Adrenal gland (tissue), 19 donors: ENCODE measurements at places on chromosomes 6 and 20. TPM values are rescaled to one million over a fixed set of nuclear protein-coding genes. Genes with fewer than 3 reads are reported as not detected.

The NKX2-2 gene
- total RNA-seq: not detected

- DNase-seq: no peak
Observed at GRCh38 chr20:47818466-47818865, 33.2 kb upstream of the SULF2 start.

GRCh38 chr20:8996817-8997512 is 71.9 kb upstream of the PLCB4 start:
- DNase-seq: no peak

The ADGRB3 gene
- total RNA-seq: 2.3 TPM

DNA sequence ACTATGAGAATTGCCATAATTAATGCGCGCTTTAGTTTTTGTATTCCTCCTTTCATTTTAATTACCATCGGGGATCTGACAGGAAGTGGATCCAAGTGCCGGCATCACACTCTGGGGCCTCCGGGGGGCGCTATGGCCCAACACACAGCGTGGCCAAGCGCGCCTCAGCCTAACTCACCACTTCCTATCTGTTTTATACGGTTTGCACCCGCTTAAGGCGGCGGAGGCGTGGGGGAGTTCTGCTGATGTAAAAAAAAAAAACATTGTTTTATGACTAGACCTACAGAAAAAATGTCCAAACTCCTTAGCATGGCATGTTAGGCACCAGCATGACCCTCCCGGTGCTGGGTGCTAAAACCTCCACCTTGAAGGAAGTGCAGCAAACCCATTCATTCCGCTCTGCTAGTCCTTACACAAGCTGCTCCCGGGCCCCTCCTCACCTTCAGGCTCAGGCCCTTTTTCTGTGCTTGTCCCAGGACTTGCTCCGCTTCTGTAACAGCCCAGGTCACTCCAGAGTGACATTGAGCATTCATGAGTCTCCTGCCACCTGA is 4.5 kb upstream of the EBF4 start:
- no peak for DNase-seq

DNA sequence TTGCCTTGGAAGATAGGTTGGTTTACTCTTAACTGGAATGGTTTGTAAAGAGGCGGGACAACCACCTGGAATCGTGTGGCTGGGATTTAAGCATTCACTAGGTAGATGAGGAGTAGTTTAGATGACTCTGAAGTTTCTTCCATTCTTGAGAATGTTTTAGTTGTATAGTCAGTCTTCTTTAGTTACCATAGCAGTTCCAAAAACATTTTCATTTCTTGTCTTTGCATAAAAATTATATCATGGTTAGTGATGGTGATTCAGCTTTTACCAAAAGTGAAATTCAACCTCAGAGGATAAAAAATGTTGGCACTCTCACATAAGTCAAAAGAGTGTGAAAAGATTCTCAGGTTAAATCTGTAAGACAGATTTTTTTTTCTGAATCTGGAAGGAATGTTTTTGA is 70.3 kb downstream of the SMAP1 start:
- no peak for DNase-seq

DNA sequence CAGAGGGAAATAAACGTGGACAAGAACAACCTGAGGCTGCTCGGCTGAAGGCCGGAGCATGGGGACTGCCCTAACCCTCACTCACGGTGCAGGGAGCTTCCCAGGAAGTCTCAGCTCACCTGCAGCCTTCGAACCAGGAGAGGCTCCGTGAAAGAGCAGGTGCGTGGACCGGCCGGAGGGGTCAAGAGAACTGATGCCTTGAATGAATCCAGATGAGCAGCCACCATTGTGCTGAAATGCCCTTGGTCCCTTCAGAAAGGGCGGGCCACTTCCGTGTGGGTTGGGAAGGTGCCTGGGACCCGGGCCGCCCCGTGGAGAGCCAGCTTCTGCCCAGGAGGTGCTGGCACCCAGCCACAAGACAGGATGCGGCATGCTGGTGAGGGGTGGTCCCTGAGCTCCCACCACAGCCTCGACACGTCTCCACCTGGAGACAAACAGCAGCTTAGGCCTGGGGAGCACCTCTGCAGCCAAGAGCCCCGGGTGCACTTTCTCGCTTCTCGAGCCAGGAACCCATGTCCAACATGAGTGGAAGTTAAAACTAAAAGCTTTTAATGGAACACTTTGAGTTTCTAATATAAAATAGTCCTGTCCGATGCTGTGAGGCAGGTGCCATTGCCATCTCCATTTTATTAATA is 83.5 kb downstream of the TTLL2 start:
- no peak for DNase-seq

GRCh38 chr6:149895833-149896271 is 2.1 kb downstream of the RAET1E start:
- DNase-seq: peak; percentile 63

The TNNC2 gene
- total RNA-seq: 1.4 TPM
